ENCODE measurements at places on chromosomes 2 and 18.

DNA sequence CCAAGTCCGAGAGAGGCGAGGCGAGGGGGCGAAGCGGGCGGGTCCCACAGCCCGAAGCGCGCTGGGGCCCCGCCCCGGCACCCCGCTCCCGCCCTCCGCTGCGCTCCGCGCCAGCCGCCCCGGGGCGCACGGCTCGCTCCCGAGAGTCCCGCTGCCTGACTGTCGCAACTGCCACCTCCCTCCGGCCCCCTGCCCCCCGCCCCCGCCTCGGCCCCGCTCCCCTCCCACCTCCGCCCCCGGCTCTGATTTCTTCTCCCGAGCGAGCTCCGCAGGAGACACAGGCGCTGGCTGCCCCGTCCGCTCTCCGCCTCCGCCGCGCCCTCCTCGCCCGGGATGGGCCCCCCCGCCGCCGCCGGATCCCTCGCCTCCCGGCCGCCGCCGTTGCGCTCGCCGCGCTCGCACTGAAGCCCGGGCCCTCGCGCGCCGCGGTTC is at the start of gene WNT6:
Gene WNT6 (plus strand): TSS at position 250 of the 432 bp plus-strand sequence. CDS start 233 bp downstream, outside the sequence.
- no peak for DNase-seq

DNA sequence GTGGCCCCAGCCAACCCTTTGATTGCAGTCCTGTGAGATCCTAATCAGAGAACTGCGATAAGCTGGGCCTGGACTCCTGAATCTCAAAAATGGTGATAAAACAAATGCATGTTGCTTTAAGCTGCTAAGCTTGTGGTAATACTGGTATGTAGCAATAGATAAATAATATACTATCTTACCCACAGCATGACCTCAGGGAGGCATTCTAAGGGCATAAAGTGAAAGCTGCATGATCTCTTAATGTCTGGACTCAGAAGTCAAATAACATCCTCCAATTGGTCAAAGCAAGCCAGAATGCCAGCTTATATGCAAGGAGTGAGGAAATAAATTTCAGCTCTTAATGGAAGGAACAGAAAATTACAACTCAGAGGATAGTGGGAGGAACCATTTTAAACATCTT is 246.1 kb downstream of the FSIP2 start:
- no peak for DNase-seq

GRCh38 chr2:142863485-142863961 is 13.9 kb upstream of the KYNU start:
- DNase-seq = no peak

- DNase-seq = no peak
Measured at GRCh38 chr2:238863231-238863630, 15.3 kb downstream of the TWIST2 start.
